ENCODE measurements at places on chromosomes 13 and 19.

GRCh38 chr13:75362026-75362425 lies 119.9 kb downstream of the TBC1D4 start:
- DNase-seq = no peak

GRCh38 chr13:24511816-24512196 lies 772 bp downstream of the PARP4 start:
- no peak for DNase-seq

DNA sequence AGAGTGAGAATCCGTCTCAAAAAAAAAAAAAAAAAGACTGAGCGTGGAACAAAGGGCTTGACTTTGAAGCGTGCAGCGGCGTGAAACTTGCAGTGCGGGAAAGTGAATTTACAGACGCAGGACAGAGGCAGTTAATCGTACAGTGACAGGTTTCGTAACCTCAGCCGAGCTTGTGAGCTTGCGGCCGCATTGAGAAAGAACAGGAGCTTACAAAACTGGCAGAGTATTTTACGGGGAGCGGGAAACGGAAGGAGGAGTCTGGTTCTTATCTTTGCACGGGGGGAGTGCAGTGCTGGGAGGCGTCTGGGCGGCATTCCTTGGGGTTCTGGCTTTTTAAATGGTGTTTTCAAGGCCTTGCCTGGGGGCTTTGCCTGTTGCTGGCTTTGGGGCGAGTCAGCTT lies 6.0 kb upstream of the BSG start:
- no peak for DNase-seq

GRCh38 chr19:49770529-49770928 lies 3.7 kb downstream of the AP2A1 start:
- no peak for DNase-seq

DNA sequence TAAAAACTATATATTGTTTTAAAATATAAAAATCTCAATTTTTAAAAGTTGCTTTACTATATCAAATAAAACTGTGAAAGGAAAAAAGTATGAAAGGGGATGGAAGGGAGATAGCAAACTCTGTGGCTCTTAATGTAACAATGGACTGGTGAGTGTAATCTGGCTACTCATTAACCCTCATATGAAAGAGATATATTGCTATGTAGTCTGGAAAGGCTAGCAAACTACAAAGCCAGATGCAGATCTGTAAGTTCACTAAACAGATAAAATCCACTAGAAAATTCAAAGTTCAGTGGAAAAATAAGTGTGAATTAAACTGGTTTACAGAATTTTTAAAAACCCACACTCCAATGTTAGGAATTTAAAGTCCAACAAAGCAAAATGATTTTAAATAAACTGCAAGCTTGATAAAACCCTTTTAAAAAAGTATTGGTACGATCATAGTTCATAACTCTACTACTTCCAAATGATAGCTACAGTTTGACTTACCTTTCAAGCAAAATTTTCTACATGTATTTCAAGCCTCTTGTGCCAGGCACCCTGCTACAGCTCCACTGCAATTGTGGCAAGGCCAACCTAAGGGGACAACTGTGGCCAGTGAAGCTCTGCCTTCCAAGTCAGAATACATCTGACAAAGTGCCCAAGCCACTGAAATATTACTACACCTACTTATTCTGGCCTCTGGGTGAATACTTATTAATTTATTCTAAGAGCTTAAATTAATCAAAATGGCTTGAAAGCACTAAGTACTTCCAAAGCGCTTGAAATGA lies 647 bp upstream of the ELF1 start:
- no peak for DNase-seq

Data from thoracic aorta (tissue), 2 donors.